Activated CD4-positive, alpha-beta T cell treated with anti-CD3 and anti-CD28 coated beads, Interleukin-10, Interleukin-2, amounts not matched to agents 100 ng/mL and 50 ng/mL, durations not matched to agents 16 hours and 8 hours (primary cell): ENCODE measurements at places on chromosomes 6 and 20.

DNA sequence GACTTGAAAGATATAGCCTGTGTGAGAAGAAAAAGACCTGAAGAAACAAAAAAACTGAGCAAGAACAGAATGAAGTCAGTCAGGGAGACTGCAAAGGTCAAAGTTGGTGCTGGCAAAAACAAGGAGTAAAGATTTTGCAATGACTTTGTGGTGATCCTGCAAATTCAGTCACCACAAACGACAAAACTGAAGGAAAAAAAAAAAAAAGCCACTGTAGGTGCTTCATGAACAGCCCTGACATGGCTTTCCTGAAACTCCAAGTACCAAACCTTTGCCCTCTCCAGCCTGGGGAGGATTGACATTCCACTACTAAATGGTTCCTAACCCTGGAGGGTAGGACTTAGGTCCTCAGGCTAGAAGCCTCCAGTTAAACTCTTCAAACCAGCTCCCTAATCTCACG, 114.7 kb upstream of the BEND3 start:
- no peak for DNase-seq

GRCh38 chr6:82959385-82959941, 106.2 kb downstream of the UBE3D start:
- no peak for DNase-seq

- no peak for DNase-seq
Observed at GRCh38 chr20:57484772-57485171, 40.2 kb downstream of the CTCFL start.

- no peak for DNase-seq
Observed at GRCh38 chr20:41040855-41041254, 12.2 kb downstream of the TOP1 start.

DNA sequence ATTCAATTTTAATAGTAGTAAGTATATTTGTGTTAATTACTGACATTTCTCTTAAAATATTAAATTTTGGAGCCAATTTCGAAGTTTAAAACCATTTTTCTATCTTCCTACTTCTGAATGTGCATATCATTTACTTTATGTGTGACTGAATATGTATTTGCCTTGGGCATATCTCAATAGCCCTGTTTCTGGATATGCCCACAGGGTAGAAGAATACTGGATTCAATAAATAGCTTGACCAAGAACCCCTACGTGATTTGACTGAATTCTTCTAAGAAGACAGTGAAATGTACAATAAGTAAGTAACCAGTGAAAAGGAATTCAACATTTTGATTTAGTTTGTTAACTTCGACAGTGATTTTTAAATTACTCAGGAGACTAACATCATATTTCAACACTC, 7.8 kb downstream of the HMGN3 start:
- DNase-seq = no peak

GRCh38 chr20:63036291-63036690, 29.5 kb upstream of the BHLHE23 start:
- no peak for DNase-seq

GRCh38 chr20:58709013-58709702, 16.6 kb downstream of the NPEPL1 start:
- no peak for DNase-seq

DNA sequence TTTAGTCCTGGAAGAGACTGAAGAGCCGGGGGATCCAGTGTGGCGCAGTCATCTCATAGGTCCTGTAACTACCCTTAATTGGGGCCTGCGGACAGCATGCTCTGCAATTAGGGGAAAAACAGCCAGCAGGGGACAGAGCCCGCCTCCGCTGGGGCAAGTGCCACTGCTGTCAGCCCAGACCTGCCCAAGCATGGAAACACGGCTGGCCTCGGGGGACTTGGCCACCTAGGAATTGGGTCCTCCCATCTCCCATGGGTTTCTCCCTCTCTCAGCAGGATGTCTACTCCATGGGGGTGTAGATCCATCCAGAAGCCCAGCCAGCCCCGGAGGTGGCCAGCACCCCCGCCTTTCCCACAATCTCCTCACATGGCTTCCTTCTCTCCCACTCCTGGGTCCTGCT, 3.6 kb downstream of the GHRH start:
- DNase-seq = no peak

- no peak for DNase-seq
Observed at GRCh38 chr6:35312076-35312800, 14.6 kb downstream of the DEF6 start.

DNA sequence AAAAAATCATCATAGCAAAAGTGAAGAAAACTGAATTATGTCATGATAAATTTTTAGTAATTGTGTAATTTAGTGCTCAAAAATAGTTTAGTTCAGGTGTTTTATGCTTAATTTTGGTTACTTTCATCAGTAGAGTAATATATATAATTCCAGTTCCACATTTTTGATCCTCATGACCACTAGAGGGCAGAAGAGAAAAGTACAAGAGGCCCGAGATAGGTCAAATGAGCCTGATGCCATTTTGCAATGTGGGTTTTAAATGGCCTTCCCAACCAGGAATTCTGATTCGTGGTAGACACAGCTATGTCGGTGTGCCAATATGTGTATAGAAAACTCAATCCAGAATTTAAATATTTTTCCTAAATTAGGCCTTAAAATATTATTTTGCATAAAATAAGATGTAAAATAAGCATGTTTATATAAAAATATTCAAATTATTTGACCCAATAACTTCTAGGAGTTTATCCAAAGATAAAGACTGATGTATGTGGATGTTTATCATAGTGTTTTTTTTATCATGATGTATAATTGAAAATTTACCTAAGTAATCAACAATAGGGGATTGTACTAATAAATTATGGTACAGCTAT, 159.7 kb upstream of the RPS6KA2 start:
- peak; percentile 68 for DNase-seq

GRCh38 chr20:14235355-14235754, 102.1 kb downstream of the FLRT3 start:
- no peak for DNase-seq

- DNase-seq = no peak
Observed at GRCh38 chr6:81262656-81263055, 489.8 kb downstream of the TENT5A start.

GRCh38 chr6:33567836-33568235, 12.2 kb downstream of the BAK1 start:
- no peak for DNase-seq

- DNase-seq = peak; percentile 90
Observed at GRCh38 chr6:142871910-142872331, 73.1 kb downstream of the HIVEP2 start.

DNA sequence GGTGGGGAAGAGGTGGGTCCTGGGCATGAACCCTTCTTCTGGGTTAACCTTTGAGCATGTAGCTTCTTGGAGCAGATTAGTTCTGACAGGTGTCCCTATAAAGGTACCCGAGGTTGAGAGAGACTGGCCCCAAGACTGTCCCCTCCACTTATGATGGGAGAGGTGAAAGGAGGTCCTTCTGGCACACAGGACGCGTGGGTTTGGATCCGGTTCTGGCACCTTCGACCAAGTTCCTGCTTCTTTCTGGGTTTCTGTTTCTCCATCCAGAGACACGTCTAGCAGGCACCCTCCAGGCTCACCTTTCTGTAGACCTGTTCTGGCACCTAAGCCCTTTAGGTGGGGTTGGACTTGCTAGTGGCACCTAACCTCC, 4.1 kb downstream of the PAX1 start:
- DNase-seq = no peak

- peak; percentile 93 for DNase-seq
Observed at GRCh38 chr6:87756858-87757257, 54.8 kb upstream of the AKIRIN2 start.

DNA sequence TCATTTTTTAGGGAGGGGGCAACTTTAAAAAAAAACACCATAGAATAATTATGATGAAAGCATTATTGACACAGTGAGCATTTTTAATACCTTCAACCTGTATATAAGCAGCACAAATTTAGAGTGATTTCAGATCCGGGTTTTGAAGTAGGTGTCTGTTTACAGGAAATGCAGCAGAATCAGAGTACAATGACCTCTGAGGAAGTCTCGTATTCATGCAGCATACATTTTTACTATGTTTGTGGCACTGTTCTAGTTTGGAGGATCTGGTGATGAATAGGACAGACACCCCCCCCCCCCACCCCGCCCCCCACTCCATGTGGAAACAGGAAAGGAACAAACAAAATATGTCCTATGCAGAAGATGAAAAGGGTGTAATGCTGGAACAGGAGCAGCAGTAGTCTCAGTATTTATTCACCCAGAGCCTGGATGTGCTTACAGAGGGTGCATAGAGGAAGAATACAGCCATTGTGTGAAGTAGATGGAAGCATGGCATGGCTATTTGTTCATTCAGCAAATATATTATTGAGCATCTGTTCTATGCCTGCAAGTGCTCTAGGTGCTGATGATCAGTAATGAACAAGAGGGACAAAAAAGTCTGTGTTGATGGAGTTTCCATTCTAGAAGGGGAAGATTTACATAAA, 19.7 kb downstream of the VAPB start:
- DNase-seq = peak; percentile 46

GRCh38 chr20:23147964-23148730, 62.0 kb upstream of the CD93 start:
- DNase-seq = peak; percentile 92

GRCh38 chr20:50043573-50044352, 61.0 kb downstream of the SNAI1 start:
- DNase-seq = no peak

- peak; percentile 62 for DNase-seq
Observed at GRCh38 chr6:148146717-148147462, 195.7 kb upstream of the SASH1 start.

GRCh38 chr6:81263531-81264168, 488.8 kb downstream of the TENT5A start:
- no peak for DNase-seq

- no peak for DNase-seq
Observed at GRCh38 chr20:51183451-51183850, 160.5 kb upstream of the KCNG1 start.

GRCh38 chr6:155399062-155399744, 56.4 kb downstream of the NOX3 start:
- DNase-seq = no peak

DNA sequence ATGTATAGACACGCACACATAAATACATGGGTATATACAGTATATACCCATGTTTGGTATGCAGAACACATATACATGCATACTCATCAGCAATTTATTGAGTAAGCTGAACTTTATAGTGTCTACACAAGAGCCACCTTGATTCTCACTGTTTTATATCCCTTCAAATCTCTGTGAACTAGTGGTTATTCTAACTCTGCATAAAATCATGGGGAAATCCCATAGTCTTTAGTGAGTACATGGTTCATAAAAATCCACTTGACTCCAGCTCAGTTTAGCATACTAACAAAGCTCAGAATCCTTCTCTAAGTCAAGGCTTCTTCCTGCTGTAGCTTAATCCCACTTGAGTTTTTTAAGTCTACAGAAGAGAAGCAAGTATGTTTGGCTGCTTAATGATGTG, 104.1 kb downstream of the THEMIS start:
- no peak for DNase-seq

DNA sequence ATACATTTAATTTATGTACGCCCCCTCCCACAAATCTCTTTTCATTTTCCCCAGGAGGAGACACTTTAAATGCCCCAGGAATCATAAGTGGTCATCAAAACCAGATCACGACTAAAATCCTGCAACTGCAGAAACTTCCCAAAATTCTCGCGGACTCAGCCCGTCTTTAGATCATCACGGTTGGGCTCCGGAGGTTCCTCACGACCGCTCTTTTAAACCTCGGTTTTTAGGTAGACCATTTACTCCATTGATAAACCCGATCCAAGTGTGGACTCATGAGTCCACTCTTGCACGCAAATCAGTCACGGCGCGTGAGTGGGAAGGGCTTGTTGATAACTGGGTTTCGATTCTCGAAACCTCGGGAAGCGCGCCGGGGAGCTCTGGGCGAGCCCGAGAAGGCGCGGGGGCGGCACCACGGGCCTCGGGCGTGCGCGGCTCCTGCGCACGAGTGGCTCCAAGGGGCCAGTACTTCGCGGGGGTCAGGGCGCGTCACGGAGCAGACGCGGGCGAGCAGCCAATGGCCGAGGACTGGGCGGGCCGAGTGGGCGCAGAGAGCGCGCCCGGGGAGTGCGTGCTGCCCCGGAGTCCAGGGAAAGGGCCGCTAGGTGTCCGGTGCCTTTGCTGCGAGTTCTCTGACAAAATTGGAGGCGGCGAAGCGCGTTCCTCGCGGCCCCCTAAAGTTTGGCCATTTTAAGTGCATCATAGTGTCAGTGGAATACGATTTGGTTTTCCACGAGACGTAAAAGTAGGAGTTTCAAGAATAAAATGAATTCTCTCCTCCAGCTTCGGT, 635 bp upstream of the TENT5A start:
- peak; percentile 16 for DNase-seq

DNA sequence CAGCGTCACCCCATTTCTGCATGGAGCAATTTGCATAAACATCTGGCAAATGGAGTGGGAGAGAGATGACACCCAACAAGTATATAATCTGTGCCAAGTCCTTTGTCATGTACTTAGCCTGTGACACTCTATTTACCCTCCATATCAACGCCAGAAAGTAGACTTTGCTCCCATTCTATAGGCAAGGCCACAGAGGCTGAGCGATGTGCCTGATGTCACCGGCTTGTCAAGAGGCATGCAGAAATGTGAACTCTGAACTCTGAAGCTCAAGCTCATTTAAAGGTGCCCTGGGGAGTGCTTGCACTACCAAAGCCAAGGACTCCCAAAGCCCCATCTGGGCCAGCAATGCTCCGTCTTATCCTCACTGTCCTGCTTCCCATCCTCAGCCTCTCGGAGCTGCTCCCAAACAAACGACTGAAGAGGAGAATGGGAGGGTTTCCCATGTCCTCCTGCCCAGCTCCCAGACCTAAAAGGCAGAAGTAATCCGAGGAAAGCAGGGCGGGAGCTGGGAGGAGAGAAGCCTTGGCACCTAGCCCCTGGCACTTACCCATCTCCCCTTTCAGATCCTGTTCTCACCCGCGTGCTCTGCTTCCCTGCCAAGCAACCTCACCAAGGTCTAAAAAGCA, 9.2 kb downstream of the CPNE5 start:
- DNase-seq = no peak

GRCh38 chr6:106145144-106145543, 59.0 kb downstream of the PRDM1 start:
- no peak for DNase-seq

DNA sequence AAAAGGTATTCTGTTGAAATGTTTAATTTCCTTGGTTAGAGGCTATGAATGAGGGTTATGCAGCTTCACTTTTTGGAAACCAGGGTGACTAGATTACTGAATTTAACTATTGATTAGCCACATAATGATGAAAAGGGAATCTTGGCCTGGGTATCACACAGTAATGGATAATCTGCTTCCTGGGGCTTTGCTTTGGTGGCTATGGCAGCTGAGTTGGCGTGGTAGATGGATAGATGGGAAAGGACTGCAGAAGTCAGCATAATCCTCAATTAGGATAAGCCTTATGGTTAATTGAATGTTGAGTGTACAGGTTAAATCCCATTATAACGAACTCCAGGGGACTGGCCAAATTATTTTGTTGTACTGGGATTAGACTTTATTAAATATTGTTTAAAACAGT, 5.2 kb downstream of the NCOA3 start:
- DNase-seq = no peak

GRCh38 chr6:10583509-10583901, 62.4 kb downstream of the GCNT2 start:
- DNase-seq = no peak

- DNase-seq = no peak
Observed at GRCh38 chr20:34956751-34957472, 1.2 kb downstream of the MYH7B start.

- no peak for DNase-seq
Observed at GRCh38 chr20:46835418-46835817, 59.2 kb upstream of the EYA2 start.
